ENCODE measurements at places on chromosomes 11 and 22.

GRCh38 chr11:2375964-2376551 is 1.1 kb upstream of the CD81 start:
- no peak for DNase-seq

DNA sequence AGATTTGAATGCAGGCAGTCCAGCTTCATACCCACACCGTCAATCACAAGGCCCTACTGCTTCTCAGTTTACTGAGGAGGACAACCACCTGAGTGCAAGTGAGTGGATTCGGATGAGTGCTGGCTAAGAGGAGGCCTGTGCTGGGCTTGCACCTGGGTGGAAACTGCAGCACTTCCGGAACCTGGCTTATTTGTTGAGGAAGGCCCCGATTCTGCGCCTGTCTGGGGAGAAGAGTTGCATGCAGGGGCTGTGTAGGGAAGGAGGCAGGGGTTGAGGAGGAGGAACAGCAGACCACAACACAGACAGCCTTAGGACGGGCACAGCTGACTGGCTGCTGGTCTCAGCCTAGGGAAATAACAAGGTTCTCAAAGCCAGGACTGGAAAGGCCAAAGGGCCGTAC is 20.8 kb downstream of the ABTB2 start:
- DNase-seq, result no peak

GRCh38 chr22:19645905-19646304 is 68.4 kb upstream of the SEPTIN5 start:
- DNase-seq, result no peak

DNA sequence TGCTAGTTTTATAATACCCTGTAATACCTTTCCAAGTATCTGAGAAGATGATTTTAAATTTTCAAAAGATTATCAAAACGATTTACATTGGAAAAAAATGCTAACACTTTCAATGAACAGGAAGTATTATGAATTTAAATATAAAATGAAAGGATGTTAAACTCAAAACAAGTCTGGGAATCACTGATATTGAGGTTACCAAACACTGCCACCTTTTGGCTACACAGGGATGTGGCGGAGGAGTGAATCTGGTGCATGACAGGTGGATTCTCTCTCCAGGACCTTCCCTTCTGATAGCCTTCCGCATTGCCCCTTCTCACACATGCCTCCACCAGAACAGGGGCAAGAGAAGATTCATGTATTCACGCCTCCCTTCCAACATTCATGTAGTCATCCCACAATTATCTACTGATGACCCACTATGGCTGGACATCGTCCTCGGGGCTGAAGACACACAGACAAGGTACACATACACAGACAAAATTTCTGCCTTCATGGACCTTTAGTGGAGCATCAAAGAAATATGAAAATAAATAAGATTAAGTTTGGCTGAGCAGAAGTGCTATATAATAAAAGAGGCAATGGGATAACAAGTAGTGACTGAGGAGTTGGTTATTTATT is 34.7 kb downstream of the ATG16L2 start:
- DNase-seq, result peak; percentile 38

GRCh38 chr11:95767498-95767897 is 22.1 kb downstream of the FAM76B start:
- DNase-seq, result no peak

- no peak for DNase-seq
Observed at GRCh38 chr22:44143105-44143474, 37.6 kb upstream of the PARVG start.

DNA sequence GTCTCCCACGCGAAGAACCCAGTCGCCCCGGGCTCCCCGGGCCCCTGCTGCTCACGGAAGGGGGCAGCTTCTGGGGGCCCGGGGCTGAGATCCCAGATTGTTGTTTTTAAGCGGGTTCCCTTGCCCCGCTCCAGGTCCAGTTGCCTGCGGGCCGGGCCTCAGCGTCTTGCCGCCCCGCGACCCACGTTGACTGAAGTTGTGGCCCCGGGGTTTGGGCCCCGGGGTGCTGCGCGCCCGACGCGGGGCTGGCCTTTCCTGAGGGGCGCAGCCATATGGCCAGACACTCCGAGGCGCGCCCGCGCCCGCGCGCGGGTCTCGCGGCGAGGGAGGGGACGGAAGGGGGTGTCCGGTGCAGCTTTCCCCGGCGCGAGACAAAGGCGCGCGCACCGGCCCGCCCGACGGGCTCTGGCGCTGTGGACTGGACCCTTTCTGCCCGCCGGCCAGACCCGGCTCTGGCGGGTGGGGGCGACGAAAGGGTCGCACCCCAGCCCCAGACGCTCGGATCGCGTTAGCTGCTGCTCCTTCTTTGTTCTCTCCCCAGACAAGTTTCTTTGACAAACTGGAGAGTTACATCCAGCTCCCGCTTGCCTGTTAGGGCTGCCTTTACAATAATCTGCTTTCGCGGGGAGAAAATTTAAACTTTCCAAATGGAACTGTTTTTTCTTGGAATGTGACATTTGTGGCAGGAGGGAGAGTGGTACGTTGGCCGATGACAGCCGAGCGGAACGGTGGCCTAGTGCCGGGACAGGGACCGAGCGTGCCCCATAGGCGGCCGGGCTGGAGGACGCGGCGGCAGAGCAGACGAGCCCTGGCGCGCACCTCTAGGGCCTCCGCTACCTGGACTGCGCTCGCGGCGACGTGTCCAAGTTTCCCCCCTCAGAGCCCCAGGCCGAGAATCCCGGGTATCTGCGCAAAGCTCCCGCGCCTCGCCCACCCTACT is 716 bp downstream of the AMOTL1 start:
- DNase-seq, result no peak

GRCh38 chr11:2653198-2653551 is 46.6 kb downstream of the KCNQ1OT1 start:
- DNase-seq, result no peak

- DNase-seq, result no peak
Observed at GRCh38 chr11:20238712-20239111, 78.4 kb upstream of the DBX1 start.

DNA sequence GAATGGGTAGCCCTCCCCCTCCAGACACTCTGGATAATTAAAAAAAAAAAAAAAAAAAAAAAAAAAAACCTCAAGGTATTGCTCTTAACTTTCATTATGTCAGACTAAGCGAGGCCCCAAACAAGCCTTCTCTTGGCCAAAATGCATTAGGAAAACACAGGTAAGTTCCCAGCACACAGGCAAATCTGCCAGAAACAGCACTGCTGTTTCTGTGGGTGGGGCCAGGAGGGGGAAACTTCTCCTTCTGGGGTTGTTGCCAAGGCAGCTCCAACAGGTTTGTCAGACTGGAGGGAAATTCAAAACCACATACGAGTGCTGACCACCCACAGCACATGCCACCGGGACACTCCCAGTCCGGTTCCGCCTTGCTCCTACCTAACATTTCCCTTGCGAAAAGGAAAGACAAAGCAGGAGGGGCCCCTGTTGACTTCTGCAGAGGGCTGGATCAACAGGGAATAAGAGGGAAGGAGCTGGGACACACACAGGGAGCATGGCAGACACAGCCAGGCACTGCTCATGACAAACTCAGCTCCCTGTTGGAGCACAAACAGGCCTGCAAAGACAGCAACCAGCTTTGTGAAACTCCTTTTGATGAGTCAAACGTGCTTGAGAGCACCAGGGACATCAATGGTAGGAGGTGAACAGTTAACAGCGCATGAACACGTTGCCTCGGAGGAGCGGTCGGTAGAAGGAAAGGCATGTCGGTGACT is 55.0 kb downstream of the MYH9 start:
- peak; percentile 72 for DNase-seq

DNA sequence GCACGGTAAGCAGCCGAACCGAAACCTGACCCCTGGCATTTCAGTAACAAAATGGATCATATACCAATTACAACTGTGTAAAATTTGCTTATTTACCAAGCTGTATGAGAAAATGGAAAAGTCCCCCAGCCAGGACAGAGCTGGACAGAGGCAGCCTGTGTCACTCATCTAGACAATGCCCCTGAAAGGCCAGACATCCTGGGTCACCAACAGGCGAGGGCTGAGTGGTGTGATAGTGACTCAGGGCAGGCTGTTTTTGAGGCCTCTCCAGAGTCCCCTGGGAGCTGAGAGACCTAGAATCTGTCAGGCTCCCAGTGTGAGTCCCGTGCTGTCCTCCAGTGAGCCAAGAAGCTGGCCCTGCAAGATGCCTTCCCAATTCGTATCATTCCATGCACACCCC is 680.4 kb downstream of the TBC1D22A start:
- no peak for DNase-seq

DNA sequence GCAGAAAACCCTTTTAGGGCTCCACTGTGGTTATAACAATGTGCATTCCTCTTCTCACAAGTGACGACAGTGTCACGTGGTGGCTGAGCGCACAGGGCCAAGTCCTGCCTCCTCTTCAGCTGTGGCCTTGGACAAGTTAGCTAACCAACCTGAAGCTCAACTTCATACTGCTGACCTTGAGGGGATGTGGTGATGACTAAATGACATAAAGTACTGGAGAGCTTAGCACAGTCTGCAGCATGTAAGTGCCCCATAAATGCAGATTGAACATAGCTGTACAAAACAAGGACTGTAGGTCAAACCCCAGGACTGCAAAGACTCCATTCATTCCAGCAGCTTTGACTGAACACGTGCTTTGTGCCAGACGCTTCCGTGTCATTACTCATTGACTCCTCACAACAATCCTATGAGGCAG is 20.1 kb upstream of the MRGPRX2 start:
- DNase-seq, result no peak

- DNase-seq, result peak; percentile 65
Observed at GRCh38 chr11:65927904-65928397, 8.7 kb downstream of the DRAP1 start.

GRCh38 chr11:69889400-69890318 is 70.4 kb upstream of the FGF3 start:
- DNase-seq, result no peak

DNA sequence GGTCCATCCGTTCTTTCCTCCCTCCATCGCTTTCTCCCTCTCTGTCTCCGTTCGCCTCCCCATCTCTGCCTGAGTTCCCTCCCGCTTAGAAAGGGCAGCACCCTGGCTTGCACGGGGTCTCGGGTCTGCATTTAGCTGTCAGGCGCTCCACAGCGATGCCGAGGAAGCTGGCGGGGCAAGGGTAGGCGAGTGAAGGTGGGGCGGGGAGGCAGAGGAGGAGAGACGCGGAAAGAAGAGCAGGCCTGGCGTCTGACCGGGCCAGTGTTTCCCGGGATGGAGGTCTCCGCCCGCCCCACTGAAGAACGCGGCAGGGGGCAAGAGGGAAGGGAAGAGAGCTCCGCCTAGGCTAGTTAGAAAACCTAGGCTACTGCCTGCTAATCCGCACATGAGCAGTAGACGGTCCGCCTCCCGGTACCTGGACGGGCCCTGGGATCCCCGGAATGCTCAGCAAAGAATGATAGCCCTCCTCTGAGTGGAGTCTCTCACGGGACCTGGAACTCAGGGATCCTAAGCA is 3922.5 kb upstream of the OR11H1 start:
- DNase-seq, result no peak

GRCh38 chr11:2256951-2257700 is 13.3 kb downstream of the ASCL2 start:
- DNase-seq, result no peak

DNA sequence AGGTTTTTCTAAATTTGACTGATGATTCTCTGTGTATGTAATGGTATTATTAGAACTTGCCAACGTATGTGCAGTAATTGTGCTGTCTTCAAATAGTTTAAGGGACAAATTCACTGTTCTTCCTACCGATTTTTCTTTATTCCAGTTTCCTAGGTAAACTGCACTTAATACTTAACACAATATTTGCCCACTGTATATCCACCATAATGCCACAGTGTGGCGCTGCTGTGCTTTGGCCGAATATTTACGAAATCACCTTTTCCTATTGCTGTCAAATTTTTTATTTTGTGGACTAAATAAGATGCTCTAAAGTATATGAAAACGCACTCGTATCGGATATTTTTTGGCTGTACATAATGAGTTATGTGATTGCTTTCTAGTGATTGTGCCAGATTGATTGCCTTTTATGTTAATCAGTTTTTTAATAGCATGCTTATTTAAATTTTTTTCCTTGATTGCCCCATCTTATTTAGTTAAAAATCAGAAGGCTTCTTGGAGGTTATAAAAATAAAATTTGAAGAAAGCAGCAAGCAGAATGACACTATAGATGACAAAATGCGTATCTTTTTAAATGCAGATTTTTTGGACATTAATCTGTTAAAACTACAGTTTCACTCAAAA is 10.5 kb downstream of the AASDHPPT start:
- no peak for DNase-seq

DNA sequence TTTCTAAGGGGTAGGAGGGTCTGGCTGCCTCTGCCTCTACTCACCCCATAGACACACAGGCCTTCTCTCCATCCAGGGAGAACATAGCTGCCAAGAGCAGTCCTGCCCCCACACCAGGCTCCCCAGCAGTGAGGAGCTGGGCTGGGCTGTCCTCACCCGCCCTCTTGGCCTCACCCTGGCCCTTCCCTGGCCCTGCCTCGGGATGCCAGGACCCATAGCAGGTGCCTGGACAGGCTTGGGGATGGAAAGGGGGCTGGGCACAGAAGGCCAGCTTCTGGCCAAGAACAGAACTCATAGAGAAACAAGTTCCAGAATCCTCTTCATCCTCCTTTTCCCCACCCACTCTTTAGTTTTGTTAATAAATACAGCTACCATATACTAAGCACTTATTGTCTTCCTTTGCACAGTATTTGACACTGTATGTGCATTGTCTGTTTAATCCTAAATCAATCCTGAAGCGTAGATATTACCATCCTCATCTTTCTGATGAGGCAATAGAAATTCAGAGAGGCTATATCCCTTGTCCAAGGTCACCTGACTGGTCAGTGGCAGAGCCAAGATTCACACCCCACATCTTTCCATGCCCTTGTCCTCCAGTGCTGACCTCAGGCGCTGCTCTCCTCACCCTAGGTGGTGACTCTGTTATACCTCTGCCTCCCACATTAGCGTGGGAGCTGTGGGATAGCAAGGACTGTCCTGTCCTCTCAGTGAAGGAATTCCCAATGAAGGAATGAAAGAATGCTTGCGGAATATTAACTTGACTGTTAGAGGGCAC is 22.0 kb upstream of the MYOD1 start:
- DNase-seq, result no peak

- DNase-seq, result no peak
Observed at GRCh38 chr11:30016588-30017363, at the start of gene KCNA4. KCNA4 (minus strand) TSS chr11:30017030; CDS start chr11:30012678, 4,352 bp downstream.

DNA sequence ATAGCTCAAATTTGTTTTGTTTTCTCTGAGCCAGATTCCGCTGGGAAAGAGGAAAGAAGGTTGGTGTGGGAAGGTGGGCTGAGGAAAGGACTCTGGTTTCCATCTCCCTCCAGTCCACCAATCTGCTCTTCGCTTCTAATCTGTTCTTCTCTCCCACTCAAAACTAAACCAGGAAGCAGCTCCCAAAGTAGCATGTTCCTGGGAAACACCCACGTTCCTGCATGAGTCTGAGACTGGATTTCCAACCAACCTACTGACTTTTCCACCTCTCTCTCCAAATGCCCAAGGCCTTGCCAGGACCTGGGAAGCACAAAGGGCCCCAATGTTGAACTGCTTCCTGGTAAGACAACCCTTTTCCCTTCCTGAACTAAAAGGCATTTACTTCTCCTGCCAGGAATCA is 110.2 kb downstream of the WT1 start:
- DNase-seq, result no peak

DNA sequence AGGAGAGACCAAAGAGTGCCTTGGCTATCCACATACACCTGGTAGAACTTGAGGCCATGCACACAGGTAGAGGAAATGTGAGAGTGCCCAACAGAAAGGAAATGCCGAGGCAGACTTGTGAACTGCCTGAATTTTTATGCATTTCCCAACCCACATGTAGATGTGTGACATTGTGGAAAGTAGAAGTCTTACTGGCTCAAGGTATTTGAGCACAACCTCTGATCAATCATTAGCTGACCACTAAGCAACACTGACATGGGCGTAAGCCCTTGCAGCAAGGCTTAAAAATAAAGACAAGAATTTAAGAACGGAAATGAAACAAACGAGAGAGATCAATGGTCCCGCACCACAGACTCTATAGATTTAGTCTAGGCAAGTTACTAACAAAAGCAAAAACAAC is 62.6 kb downstream of the POLD3 start:
- no peak for DNase-seq

- no peak for DNase-seq
Observed at GRCh38 chr11:69048031-69048693, 570 bp upstream of the TPCN2 start.
